Stimulated activated naive CD8-positive, alpha-beta T cell treated with anti-CD3 and anti-CD28 coated beads, Interleukin-15, Interleukin-2, amounts not matched to agents 100 U/mL and 50 U/mL, for 24 hours (primary cell): ENCODE measurements at places on chromosomes 3 and 15.

GRCh38 chr3:32856355-32856889, 38.6 kb downstream of the TRIM71 start:
- DNase-seq: no peak

DNA sequence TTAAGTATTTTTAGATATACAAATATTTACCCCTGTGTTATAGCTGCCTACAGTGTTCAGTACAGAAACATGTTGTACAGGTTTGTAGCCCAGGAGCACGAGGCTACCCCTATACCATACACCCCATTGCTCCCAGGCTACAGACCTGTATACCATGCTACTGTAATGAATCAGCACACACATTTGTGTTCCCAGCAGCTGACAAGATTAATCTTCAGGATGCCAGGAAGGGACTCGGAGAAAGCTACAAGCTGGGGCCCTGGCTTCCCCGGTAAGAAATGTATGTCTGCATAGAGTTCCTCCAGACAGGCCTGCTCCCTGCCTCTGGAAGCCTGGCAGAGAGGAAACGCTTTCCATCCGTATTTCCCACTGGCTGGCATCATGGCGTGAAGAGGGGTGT, 136.5 kb downstream of the XXYLT1 start:
- DNase-seq: no peak

DNA sequence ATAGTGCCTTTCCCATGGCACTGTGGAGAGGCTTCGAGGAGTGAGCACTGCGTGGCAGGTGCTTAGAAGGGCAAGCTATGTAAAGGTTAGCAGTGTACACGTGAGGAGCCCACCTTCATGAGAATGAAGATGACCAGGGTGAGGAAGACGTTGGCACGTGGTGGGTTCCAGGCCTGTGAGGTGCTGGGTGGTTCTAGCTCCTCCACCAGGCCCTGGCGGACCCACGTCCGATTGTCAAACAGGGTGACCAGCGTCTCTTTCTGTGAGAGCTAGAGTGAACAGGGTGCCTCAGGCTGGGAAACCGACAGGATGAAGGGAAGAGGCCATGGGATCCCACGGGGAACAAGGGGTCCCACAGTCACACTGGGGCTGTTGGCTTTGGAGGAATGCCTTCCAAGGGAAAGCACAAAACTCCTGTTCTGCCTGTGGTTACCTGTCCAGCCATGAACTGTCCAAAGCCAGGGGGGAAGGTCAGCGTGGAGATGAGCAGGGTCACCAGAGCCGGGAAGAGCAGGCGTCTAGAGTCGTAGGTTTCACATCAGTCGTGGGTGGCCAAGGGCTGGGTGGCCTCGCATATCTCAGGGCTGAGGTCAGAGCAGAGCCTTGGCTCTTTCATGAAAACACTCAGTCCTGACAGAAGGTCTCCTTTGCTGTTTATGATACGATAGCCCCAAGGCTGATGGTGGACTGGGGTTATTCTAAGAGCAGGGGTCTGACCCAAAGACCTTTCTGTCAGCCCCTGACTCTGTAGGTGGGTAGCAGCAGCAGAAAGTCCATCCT, 6.0 kb downstream of the CLCN2 start:
- DNase-seq: no peak

DNA sequence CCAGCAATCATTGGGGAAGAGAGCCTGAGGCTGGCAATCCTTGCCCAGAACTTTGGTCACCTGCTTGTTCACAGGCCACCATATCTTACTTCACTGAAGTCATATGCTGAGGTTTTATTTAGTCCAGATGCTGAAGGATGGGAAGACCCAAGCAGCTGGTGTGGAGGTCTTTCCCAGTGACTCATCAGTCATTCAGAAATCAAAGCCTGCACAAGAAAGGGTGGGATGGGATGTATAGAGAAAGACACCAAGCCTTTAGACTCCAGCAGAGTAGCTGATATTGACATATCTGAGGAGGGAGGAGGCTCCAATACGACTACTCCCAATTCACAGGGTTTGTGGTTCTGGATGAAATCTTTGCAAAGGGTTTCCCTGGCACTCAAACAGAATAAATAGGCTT, 13.0 kb upstream of the PHLDB2 start:
- no peak for DNase-seq

DNA sequence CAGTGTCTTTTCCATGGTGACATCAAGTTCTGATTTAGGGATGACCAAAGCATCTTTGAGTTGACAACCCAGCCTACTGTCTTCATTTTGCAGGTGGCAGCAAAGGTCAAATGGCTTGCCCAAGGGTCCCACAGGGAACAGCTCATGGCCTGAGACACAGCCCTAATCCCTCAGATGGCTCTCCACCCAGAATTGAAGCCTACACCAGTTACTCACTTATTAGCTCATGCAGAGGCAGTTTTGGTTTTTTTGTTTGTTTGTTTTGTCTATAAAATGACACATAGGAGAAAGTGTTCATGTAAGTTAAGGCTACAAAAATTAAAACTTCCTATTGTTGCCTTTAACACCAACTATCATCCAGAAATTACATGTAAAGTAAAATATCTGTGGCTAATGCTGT, 167.9 kb downstream of the OSBPL10 start:
- DNase-seq: no peak

GRCh38 chr3:72344647-72345046, 503.6 kb downstream of the SHQ1 start:
- DNase-seq: no peak

DNA sequence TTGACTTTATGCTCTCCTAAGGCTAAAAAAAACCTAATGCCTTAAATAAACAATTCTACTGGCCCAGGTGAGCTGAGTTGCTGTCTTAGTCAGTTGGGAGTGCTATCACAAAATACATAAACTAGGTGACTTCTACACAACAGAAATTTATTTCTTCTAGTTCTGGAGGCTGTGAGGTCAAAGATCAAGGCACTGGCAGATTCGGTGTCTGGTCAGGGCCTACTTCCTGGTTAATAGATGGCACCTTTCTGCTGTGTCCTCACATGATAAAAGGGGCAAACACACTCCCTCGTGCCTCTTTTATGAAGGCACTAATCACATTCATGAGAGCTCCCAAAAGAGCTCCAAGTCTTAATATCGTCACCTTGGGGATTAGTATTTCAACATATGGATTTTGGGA, 11.5 kb upstream of the TBL1XR1 start:
- DNase-seq: no peak

GRCh38 chr15:93241696-93242585, 152.9 kb upstream of the RGMA start:
- no peak for DNase-seq

- DNase-seq: no peak
Observed at GRCh38 chr15:73227433-73228056, 141.2 kb downstream of the HCN4 start.
